ENCODE measurements at places on chromosomes 5 and 9. TPM values are rescaled to one million over a fixed set of nuclear protein-coding genes. Genes with fewer than 3 reads are reported as not detected.
A peak's percentile ranks its signal among the peaks of the same experiment; 100 is the strongest.

GRCh38 chr5:81162501-81162900 is 70.6 kb upstream of the CKMT2 start:
- no peaks in the 10 kb centered on the region for H3K27me3 ChIP-seq
- H3K27ac ChIP-seq, result no peak overlapping the region
- H3K36me3 ChIP-seq, result no peaks in the 10 kb centered on the region
- DNase-seq, result no peak
- H3K4me3 ChIP-seq, result no peak overlapping the region
- H3K4me1 ChIP-seq, result no peaks in the 10 kb centered on the region

SLC36A2 gene
- not detected for total RNA-seq

- H3K36me3 ChIP-seq, result no peaks in the 10 kb centered on the region
- DNase-seq, result no peak
- no peak overlapping the region for H3K4me3 ChIP-seq
- no peak overlapping the region for H3K27ac ChIP-seq
- no peaks in the 10 kb centered on the region for H3K27me3 ChIP-seq
Measured at GRCh38 chr9:114668146-114668545, 10.5 kb upstream of the TEX53 start.

GABRB2 gene
- total RNA-seq, result 0.05 TPM

NEURL1B gene
- 0.12 TPM for total RNA-seq

GRCh38 chr5:165457859-165458481 is 1952.6 kb downstream of the MAT2B start:
- no peak overlapping the region for H3K27ac ChIP-seq
- DNase-seq, result peak; percentile 2
- H3K4me1 ChIP-seq, result no peaks in the 10 kb centered on the region
- no peaks in the 10 kb centered on the region for H3K36me3 ChIP-seq
- H3K4me3 ChIP-seq, result no peak overlapping the region
- H3K27me3 ChIP-seq, result no peaks in the 10 kb centered on the region

TRMO gene
- 40.2 TPM for total RNA-seq

Measured in B cell (primary cell).